Activated effector memory CD4-positive, alpha-beta T cell treated with anti-CD3 and anti-CD28 coated beads, Interleukin-2, amount 50 U/mL, for 16 hours (primary cell): ENCODE measurements at places on chromosomes 4 and X.

GRCh38 chrX:112738347-112739033 is 58.8 kb upstream of the LHFPL1 start:
- no peak for DNase-seq

DNA sequence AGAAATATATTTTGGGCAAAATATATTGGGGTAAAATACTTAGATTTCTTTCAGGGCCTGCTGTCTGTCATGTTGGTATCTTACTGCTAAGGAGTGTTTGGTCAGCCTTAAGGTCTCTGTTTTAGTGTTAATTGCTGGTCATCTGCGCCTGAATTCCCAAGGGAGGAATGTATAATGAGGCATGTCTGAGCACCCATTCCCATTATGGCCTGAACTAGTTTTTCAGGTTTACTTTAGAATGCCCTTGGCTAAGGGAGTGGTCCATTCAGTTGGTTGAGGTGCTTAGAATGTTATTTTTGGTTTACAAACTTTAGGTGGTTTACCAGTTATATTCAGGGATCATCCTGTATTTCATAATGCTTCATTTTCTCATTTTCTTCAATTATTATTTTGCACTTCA is 125.9 kb downstream of the CFAP299 start:
- DNase-seq = no peak

GRCh38 chr4:185520119-185520518 is 15.2 kb downstream of the PDLIM3 start:
- no peak for DNase-seq

- peak; percentile 47 for DNase-seq
Measured at GRCh38 chrX:630612-631496, at the start of gene SHOX. SHOX (plus strand) TSS chrX:630791; CDS start chrX:630898, 107 bp downstream.

DNA sequence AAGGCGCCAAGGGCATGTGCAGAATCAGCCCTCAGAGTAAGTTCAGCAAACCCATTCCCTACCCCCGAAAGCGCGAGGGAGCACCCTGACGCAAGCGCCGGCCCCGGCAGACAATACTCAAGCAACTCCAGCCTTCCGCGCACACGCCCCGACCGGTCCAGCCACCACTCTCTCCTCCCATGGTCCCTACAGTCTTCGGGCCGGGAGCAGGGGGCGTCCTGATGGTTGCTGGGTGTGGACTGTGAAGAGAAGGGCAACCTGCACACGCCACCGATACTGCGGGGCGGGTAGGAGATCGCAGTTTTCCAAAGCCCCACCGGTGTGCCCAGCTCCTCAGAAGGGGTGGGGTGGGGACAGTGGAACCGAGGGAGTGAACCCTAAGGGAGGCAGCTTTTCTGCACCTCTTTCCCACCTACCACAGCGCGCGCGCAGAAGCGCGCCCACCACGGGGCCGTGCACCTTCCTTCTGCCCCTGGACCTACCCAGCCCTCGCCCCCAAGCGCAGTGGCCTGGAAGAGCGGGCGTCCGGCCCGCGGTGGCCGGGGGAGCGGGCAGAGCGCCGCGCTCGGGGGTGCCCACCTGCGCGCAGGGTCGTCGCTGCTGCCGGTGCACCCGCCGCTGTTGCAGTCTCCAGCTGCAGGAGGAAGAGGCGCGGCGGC is 650.2 kb upstream of the DIPK2B start:
- peak; percentile 73 for DNase-seq

GRCh38 chr4:179325181-179325580 is 1882.9 kb upstream of the AGA start:
- DNase-seq = no peak

DNA sequence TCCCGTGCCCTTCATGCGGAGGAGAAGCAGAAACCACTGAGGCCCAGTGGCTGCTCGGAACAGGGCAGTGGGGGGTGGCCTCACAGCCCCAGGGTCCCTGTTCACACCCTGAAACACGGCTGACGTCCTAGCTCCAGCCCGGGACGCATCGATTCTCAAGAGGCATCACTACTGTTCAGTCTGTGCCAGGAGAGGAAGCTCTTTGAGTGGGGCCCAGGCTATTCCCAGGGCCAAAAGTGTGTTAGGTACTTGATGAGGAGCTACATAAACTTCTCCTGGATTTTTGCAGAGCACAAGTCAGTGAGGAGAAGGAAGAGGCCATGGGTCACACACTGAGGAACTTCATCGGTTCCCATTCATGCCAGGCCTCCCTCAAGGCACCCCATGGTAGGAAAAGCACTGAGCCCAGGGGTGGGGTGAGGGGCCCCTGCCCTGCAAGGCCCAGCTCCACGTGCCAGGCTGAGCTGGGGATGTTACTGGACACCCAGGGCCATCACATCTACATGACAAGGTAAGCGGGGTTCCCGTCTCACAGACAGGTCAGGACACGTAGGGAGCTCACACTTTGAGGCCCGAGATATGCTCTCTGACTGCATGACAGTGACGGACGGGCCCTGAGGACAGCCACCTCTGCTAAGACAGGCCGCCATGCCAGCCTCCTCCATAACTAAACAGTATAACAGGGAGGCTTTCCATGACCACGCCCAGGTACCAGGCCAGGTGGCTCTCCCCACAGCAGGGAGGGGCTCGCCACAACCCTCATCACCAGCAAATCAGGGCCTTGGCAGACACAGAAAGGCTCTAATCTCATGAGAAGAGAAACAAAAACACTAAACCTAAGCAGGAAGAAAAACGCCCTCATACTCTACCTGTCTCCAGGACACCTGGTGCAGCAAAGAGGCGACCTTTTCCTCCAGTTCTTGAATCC is 12.4 kb downstream of the TNIP2 start:
- no peak for DNase-seq

DNA sequence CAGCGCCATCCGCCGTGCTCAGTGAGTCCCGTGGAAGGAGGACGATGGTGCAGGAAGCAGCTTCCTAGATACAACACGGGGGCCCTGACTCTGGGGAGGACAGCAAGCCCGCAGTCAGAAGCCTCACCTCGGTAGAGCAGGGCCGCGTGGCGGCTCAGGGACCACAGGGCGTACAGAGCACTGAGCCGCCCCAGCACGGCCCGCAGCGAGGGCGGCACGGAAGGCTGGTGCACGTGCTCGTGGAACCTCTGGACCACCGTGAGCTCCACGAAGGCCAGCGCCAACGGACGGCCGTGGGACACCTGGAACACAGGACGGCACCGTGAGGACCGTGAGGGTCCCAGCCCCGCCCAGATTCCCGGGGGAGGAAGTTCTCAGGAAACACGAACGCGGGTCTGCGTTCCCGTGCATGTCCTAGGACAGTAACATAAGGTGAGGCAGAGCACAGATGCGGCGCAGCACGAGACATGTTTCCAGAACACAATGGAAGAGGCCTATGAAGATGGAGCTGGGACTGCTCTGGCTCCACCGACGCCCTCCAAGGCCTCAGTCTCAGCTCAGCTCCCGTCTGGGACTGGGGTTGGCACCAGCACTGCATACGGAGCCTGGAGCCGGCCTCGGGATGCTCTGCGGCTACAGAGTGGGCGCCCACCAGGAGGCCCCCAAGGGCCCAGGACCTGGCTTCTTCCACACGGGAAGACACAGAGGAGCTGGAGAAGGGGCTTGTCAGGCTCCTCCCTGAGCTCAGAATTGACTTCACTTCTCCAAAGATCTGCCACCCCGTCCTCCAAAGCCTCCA is 65.5 kb downstream of the ACOX3 start:
- no peak for DNase-seq
